SJCRH30 (cell line): ENCODE measurements at places on chromosomes 7 and 10. TPM values are rescaled to one million over a fixed set of nuclear protein-coding genes. Genes with fewer than 3 reads are reported as not detected.

DNA sequence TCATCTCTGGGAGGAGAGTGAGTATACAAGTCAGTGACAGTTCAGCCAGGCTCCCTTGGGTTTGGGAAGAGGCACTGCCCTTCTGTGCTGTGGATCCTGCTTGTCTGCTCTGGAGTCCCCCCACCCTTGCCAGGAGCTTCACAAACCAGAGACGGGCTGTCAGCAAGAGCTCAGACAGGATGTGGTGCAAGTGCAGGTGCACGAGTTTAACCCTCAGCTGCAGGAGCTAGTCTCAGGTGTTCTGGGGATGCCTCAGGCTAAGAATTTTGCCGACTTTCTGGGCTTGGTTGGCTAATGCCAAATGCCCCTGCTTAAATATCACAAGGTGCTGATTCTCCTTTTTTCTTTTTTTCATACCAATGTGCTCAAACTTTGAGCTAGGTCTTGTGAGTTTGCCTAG, 22.3 kb downstream of the ZNF783 start:
- DNase-seq = no peak

- DNase-seq = no peak
Observed at GRCh38 chr7:24440892-24441291, 132.4 kb upstream of the PALS2 start.

- no peak for DNase-seq
Observed at GRCh38 chr7:87060288-87060537, 759 bp upstream of the ELAPOR2 start.

DNA sequence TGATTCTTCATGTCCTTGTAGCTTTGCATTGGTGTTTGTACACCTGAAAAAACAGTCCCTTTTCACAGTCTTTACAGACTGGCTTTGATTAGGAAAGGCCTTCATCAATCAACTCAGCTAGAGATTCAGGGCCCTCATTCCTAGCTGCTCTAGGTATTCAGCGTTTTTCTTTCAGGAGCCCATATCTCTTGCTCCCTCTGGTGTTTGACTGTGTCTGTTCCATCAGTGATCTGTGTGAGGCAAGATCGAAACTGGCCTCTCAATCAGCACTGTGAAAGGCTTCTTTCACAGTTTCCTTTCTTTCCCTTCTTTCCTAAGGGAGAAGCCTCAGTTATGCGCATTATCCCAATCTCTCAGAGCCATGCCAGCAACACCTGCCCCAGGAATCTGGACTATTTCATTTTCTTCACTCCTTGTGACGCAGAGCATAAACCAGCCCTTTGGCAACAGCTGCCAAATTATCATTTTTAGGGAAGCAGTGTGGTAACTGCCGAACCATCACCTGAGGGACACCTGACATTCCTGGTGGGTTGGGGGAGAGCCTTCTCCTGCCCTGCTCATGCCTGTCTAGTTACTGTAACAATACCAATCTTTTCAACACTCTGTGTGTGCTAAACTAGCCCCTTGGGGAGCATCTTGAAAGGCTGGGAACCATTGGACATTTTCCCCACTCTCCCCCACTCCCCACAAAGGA, 75.7 kb upstream of the CCDC71L start:
- DNase-seq = no peak

DNA sequence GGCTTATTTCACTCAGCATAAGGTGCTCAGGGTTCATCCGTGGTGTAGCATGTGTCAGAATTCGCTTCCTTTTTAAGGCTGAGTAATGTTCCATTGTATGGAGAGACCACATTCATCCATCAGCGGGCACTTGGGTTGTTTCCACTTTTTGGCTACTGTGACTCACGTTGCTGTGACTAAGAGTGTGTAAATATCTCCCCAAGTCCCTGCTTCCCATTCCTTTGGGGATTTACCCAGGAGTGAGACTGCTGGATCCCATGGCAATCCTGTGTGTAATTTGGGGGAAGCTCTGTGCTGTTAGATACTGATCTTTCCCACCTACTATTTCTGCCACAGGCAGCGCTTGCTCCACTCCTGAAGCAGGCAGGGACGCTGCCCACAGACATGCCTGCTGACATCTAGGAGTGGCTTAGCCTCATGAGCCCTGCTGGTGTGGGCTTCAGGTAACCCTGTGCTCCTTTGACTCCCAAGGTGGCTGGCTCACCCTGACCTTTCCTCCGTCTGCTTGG, 346.0 kb downstream of the FRMD4A start:
- no peak for DNase-seq

DNA sequence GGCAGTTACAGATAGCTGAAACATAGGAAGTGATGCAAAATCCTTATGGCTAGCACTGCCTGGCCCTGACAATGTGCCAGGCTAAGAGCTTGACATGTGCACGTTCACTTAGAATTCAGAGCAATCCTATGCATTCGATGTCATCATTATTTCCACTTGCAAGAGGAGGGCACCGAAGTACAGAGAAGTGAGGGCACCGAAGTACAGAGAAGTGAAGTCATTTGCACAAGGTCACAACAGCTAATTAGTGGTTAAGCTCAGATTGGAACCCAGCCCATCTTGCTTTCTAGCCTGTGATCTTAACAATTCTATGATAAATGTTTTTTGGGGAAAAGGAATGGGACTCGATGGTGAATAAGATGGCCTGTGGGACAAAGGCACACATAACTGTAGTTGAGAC, 73.4 kb downstream of the ARHGAP22 start:
- DNase-seq = no peak

DNA sequence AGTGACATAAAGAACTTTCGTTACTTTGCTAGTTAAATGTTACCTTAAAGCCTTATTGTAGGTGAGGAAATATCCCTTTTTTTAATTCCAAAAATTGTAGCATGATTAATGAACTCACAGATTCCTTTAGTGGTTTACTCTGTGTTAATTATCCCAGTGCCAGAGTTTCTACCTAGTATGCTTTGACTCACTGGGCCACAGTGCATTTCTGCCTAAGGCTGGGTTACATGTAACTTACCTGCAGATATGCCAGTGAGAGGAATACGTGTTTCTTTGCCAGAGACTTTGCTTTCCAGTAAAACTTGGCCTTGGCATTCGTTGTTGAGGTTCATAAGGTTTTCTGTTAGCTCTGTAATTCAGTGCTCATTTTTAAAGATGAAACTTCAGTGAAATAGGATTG, 380.8 kb upstream of the LRGUK start:
- DNase-seq = no peak

DNA sequence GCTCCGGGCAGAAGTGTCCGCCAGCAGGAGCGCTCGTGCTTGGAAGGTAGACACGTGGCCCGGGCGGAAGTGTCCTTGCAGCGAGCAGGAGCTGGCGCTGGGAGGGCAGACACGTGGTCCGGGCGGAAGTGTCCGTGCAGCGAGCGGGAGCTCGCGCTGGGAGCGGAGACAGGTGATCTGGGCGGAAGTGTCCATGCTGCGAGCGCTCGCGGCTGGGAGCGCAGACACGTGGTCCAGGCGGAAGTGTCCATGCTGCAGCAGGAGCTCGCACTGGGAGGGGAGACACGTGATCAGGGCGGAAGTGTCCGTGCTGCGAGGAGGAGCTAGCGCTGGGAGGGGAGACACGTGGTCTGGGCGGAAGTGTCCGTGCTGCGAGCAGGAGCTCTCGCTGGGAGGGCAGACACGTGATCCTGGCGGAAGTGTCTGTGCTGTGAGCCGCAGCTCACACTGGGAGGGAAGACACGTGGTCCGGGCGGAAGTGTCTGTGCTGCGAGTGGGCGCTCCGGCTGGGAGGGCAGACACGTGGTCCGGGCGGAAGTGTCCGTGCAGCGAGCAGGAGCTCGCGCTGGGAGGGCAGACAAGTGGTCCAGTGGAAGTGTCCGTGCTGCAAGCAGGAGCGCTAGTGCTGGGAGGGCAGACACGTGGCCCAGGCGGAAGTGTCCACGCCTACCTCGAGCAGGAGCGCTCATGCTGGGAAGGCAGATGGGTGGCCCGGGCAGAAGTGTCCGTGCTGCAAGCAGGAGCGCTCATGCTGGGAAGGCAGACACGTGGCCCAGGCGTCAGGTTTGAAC, 41.1 kb upstream of the PRKAR1B start:
- DNase-seq = no peak

The TAS2R3 gene
- 0.24 and 0.38 TPM in 2 replicates for total RNA-seq

GRCh38 chr7:81534446-81534845, 235.4 kb downstream of the HGF start:
- no peak for DNase-seq

GRCh38 chr10:70227548-70228320, 5.5 kb downstream of the PPA1 start:
- DNase-seq = no peak

GRCh38 chr7:47783456-47784223, 164.6 kb downstream of the PKD1L1 start:
- peak; percentile 80 for DNase-seq

DNA sequence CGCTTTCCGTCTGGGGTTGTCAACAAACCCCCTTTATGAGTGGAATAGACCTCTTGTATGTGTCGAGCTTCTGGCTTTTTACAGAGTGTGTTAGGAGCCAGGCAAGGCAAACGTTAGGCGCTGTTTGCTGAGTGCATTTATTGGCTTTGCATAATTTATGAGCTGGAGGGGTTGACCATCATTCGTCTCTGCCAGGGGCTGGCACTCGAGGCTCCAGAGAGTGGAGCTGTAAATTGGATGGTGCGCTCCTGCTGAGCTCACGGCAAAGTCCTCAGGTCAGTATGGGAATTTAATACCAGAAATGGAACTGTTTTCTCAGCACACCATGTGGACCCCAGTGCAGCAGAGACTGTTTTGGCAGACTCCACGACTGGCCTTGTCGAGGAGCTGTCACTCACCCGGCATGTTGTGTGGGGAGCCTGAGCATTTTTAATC, 699.4 kb upstream of the GALNT17 start:
- DNase-seq = no peak

DNA sequence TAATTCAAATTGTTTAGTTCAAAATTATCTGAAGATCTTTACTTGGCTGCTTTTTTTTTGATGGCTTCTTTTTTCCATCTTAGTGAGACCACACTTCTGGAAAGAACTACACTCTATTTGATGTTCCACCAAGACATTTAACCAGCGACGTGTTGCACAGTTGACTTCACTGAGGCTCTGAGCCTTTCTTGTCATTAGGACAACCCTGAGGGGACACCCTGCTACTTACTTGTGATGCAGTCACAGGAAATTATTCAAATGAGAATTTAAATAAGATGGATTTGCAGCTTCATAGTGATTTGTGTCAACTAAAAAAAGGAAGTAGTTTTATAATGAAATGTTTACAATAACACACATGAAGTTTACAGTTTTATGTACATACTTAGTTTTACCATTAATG, 25.6 kb upstream of the PIK3CG start:
- no peak for DNase-seq

The CACNA2D1 gene
- 16.7 and 25.4 TPM in 2 replicates for total RNA-seq

GRCh38 chr7:28095231-28095630, 85.4 kb downstream of the JAZF1 start:
- no peak for DNase-seq

GRCh38 chr7:2621061-2621828, 10.5 kb upstream of the TTYH3 start:
- peak; percentile 63 for DNase-seq

The AKR1C1 gene
- total RNA-seq = 2.7 and 3.6 TPM in 2 replicates
